ENCODE measurements at places on chromosomes 4 and X. TPM values are rescaled to one million over a fixed set of nuclear protein-coding genes. Genes with fewer than 3 reads are reported as not detected.

DNA sequence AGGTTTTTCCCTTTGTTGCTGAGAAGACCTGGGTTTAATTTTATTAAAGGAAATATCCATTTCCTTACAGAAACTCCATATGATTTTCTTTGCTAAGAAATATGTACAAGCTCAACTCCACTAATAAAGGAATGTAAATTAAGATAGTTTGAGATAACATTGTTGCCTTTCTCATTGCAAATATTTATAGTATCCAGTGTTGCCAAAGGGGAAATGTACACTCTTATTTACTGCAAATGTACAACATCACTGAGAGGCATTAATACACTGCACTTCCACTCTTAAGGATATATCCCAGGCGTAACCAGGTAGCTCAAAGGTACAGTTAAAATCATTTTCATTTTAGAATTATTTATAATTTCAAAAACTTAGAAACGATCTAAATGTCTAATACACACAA lies 7.5 kb upstream of the LRBA start:
- DNase-seq = no peak

- DNase-seq = no peak
These were observed 59.9 kb downstream of the KIT start for GRCh38 chr4:54717694-54718093.

DNA sequence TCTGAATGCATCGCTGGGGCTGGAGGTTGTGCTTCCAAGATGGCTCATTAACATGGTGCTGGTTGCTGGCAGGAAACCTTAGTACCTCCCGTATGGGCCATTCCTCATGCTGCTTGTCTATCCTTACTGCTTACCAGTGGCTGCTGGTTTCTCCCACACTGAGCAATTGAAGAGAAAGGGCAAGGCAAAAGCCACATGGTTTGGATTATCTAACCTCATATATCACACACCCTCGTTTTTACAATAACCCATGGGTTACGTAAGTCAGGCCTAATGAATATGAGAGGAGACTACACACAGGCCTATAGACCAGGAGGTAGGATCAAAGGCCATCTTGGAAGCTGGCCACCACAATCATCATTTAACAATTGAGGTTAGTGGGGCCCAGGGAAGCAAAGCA lies 141.8 kb upstream of the EDNRA start:
- DNase-seq = no peak

DNA sequence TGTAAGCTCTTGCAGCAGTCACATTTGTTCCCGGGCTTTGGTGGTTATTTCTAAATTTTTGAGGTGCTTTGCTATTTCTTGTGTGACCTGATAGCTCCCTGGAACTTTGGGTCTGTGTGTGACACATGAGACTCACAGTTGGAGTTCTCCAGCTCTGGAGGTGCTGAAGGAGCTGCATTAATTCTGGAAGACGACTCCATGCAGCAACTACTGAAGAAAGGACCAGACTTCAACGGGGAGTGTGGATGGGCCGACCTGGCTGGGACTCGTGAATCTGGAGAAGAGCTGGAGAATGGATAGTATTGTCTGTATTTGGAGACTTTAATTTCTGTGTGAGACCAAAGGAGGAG lies 1.5 kb downstream of the MRFAP1 start:
- DNase-seq = no peak

The CSAG3 gene
- not detected for total RNA-seq

DNA sequence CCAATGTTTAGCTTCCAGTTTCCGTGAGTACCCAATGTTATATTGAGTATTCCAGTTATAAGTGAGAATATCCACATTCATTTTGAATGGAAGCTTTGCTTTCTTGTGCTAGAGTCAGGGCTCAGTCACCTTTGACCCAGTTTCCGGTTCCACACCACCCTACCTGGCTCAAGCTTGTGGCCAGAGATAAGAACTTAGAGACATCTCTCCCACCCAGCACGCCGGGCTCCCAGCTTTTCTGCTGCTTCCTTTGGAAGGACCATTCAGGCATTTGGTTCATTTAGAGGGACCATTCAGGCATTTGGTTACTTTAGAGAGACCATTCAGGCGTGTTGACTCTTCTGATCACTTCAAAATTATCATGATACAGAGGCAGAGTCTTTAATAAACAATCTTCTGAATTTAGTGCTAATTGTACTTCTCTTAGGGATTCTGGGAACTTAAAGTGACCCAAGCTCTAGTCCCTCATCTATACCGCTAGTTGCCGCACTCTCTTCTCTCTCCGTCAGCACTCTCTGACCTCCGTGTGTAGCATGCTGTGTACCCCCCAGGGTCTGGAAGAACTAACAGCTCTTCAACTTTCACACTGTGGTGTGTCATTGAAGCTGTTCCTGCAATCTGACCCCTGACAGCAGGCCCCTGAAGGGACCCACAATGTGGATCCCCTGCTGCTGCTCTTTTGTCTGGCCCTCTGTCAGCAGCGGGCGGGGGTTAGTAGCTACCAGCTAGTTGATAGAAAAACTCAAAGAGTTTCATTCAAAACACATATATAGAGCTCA lies 943.1 kb downstream of the ARAP2 start:
- DNase-seq = no peak

- DNase-seq = no peak
These were observed 346.6 kb downstream of the CENPC start for GRCh38 chr4:67198727-67199126.

The PLK4 gene
- 50.5 TPM for total RNA-seq

- no peak for DNase-seq
These were observed 43.0 kb upstream of the SCOC start for GRCh38 chr4:140330311-140330900.

GRCh38 chr4:164572877-164573279 lies 181.1 kb upstream of the SMIM31 start:
- no peak for DNase-seq

GRCh38 chrX:78313526-78313925 lies 13.9 kb downstream of the CYSLTR1 start:
- DNase-seq = no peak
